ENCODE measurements at places on chromosomes 12 and 14.

DNA sequence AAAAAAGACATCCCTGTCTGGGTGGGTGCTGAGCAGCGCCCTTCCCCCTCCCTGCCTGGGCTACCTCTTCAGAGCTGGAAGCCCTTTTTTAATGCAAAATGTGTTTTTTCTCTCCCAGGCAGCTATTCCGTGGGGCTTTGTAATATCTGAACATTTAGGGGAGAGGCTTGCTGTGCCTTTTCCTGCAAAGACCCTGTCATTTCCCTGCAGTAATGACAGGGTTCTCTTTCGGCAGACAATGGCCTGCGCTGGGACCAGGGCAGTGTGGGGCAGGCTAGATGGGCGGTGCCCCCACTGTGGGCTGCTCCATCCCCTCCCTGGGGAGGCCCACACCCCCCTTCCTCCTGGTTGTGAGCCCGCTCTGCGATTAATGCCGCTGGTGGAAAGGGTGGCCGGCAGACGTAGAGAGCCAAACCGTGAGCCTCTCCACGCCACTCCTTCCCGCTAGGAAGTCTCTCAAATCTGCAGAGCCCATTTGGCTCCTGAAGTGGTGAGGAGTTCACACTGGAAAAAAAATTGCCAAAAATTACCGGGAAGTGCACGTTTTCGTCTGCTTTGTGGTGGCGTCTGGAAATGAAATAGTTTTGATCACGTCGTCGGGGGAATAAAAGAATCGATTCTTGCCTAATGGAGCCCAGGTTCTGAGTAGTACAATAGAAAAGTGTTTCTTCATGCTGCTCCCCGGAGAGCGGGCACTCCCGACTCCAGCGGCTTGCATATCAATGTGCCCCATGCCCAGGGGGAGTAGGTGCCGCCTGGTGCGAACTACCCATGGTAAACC lies 31.5 kb downstream of the KIF26A start:
- no peak for DNase-seq

DNA sequence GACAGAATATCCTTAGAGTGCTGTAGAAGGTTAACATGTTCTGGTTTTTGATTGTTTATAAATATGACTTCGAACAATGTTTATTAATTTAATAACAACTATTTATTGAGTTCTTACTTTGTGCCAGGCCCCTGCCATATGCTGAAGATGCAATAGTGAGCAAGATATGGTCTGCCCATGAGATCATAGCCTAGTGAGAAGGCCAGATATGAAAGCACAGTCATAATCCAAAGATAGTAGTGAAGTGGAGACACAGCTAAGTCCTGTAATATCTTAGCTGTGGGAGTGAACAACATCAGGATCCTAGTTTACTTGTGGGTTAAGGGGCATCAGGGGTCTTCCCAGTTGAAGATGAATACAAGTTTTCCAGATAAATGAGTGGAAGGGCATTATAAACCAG lies 189.4 kb upstream of the FBXO33 start:
- no peak for DNase-seq

DNA sequence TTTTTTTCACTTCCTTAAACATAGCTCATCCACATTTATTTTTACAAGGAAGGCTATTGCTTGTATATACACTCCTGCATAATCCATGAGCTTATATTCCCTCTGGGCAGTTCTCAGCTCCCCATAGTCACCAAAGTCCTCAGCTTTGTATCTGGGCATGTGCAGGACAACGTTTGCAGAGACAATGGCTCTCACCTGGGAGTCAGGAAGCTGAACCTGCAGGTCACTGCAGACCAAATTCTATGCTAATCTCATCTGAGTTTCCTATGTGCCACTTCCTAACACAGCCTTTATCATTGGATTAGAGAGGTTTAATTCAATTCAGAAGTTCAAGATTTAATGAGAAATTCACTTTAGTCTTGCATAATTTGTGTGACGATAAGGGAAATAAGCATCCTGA lies 131.5 kb downstream of the KCNK10 start:
- DNase-seq = no peak

- no peak for DNase-seq
Measured at GRCh38 chr14:93027810-93028723, 87.7 kb downstream of the ITPK1 start.

DNA sequence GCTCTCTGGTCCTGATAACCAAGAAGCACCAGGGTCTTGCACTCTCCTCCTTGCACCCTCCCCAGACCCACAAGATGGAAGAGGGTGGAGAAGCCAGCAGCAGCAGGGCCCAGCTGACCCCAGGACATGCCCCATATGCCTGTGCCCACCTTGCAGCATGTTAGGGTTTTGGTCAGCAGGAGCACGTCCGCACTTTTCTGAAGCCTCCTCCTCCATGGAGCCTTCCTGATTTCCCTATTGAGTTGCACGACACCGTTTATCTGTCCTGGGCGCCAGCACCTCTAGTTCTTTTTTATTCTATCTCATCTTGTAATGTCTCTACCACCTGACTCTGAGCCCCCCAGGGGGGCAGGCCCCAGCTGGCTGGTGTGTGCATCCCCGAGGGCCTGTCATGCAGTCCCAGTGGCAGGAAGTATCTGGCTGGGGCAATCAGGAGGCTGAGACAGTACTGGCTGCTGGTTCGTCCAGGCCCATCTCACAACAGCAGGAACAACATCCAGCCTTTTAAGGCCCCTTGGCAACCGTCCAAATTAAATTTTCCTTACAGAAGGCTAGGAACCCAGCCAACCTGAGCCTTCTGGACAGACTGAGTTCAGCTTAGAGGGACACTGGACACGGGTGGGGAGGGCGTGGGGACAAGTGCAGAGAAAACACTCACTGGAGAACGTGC lies 39.6 kb downstream of the CCDC85C start:
- peak; percentile 85 for DNase-seq

DNA sequence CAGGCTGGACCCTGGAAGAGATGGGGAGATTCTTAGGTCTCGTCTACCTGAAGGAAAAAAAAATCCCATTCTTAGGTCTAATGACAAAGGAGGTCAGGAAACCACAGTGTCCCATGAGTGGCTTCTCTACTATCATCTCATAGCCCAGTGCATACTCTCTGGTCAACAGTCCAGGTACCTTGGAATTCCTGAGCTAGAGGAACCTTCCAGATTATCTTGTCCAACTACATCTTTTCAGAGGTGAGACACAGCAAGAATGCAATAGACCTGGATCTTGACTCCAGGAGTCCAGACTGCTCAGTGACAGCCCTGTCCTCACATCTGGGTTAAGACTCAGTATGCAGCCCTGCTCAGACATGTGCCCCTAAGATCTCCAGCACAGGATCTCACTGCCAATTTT lies 177.5 kb upstream of the NOS1 start:
- no peak for DNase-seq

DNA sequence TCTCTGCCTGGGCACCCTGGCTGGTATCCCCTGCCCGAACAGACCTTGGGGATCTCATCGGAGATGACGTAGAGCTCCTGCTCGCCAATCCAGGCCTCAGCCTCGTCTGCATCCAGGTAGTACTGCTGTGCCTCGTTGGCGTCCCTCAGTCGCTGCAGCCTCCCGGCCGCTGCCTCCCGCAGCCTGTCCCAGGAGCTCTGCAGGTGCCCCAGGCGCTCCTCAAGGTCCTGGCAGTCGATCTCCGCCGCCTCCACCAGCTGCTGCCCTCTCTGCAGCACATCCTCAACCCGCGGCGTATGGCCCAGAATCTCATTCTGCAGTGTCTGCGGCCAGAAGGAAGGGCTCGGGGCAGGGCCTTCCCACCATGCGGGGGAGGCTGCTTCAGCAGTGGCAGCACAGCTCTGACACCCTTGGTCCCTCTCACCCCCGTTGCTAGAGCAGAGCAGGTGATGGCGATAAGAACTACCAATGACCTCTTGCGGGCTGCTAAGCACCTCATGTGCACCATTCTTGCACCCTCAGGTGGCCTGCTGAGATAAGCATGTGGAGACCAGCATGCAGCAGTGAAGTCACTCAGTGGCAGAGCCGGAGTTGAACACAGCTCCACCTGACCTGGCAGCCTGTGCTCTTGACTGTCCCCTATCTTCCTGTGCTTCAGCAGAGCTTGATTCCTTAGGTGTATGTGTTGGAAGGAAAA lies 71.0 kb downstream of the PLEKHG3 start:
- no peak for DNase-seq

- DNase-seq = no peak
Measured at GRCh38 chr12:41504976-41505375, 316.9 kb downstream of the PDZRN4 start.

- DNase-seq = no peak
Measured at GRCh38 chr14:57287745-57288144, 19.0 kb downstream of the AP5M1 start.

DNA sequence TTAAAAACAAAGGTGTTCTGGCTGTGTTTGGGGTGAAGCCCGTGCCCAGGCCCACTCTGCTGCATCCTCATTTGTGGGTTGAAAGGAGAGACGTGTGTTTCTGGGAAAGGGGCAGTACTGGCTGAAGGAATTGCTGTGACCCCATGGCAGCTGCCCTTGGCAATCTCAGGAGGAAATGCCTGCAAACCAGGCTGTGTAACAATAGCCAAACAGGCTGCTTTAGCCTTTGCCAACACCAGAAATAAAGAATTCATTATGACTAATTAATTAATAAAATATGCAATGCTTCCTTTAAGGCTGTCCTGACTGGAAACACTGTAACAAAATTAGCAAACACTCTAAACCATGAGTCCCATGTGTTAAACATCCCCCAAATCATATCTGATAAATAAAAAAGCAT lies 53.0 kb upstream of the KRR1 start:
- DNase-seq = no peak

- no peak for DNase-seq
Measured at GRCh38 chr12:50073206-50073605, 11.9 kb upstream of the SMARCD1 start.

GRCh38 chr12:66189889-66190288 lies 875 bp downstream of the IRAK3 start:
- no peak for DNase-seq

DNA sequence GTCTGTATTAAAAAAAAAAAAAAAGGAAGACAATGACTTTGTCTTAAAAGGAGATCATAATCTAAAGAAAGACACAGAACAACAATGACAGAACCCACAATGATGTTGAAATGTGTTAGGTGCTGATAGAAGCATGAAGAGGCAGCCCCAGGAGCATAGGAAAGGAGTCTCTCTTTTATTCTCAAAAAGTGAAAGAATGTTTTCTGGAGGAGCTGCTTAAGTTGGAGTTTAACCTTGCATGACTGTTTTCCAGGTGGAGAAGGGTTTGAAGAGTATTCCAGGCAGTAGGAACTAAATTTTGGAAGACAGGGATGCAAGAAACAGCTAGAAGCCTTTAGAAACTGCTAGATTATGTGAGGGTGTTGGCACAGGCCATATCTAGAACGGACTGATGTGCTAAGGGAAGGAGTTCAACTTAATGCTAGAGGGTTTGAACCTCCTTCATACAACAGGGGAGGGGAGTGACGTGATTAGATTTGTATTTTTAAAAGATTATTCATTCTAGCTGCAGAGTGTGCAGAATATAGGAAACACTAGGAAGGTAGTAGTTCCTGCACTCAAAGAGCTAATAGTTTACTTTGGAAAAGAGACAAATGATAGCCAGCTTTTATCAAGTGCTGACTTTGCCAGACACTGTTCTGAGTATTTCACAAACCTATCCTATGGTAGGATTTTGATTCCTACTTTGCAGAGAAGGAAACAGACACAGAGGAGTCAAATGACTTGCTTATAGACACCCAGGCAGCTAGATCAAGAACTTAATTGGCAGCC lies 4.6 kb upstream of the RPL6 start:
- no peak for DNase-seq

DNA sequence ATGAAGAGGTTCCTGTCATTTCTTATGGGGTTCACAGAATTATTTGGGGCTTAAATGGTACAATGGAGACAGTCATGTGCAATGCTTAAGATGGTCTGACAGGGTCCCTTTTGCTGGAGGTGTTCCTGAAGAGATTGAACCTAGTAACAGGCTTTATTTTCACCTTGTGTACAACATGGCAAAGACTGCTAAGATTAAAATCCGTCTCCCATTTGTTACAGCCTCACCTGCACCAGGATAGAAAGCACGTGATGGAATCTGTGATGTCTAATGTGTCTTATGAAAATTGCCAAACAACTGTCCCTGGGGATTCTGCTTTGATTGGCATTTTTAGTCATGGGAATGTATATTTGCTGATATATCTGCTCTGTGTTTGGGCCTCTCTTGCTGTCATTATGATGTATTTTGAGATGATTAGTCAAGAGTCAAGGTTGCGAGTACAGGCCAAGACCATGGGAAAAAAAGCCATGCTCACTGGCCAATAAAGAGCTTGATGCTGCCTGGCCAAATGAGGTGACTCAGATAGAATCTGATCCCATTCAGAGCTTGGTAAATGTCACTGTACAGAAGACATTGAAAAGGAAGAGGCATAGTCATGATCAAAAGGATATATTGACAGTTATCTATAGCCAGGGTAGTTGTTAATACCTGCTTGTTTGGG lies 96.1 kb downstream of the FLRT2 start:
- DNase-seq = no peak

GRCh38 chr12:89366676-89367364 lies 14.5 kb upstream of the DUSP6 start:
- DNase-seq = no peak

All from NCI-H2081 treated with DMSO at 0.1 percent for 48 hours (cell line).